Calu3 (cell line): ENCODE measurements at places on chromosomes 16 and 17. TPM values are rescaled to one million over a fixed set of nuclear protein-coding genes. Genes with fewer than 3 reads are reported as not detected.

DNA sequence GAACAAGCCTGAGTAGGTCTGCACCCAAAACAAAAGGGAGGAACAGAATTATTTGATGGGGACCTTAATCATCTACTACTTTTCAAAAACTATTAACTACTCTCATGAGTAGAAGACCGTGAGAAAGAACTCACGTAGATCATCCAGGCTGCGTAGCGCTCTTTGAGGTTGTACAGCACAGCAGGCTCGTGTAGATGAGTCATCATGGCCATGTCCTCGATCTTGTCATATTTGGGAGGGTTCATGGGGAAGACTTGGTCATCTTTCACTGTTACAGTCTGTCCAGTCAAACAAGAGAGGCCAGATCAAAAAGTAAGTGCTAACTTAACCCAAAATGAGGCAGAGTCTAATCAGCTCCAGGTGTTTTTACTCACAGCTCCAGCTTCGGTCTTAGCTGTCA lies 2.3 kb downstream of the MYH1 start:
- H3K27ac ChIP-seq: no peak overlapping the region
- no peaks in the 10 kb centered on the region for H3K27me3 ChIP-seq

GRCh38 chr17:55264645-55265298 lies at the start of gene HLF:
HLF (plus strand) TSS chr17:55264960; CDS start chr17:55265485, 525 bp downstream.
- H3K27me3 ChIP-seq: peaks cover 35% of the 10 kb centered on the region
- peaks cover 7% of the 10 kb centered on the region for H3K36me3 ChIP-seq
- H3K4me1 ChIP-seq: no peaks in the 10 kb centered on the region
- peak; percentile 75 for DNase-seq
- H3K4me3 ChIP-seq: peak within 1 kb of the TSS; percentile 64

DNA sequence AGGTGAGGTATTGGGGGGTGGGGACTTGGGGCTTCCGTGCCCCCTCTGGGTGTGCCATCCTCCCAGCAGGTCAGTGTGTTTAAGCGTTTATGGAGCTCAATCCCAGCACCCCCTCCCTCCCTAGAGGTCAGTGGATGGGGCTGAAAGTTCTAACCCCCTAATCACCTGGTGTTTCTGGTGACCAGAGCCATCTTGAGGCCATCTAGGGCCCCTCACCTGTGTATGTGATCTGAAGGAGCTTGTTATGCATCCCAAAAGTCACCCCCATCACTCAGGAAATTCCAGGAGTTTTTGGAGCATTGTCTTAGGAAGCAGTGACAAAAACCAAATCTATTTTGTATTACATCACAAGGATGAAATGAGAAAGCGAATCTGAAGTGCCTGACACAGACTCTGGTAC lies 67.8 kb upstream of the NOL11 start:
- no peak for DNase-seq
- H3K27ac ChIP-seq: no peak overlapping the region
- no peaks in the 10 kb centered on the region for H3K27me3 ChIP-seq

MRC2 gene
- total RNA-seq: 2.3 and 2.6 TPM in 2 replicates

DNA sequence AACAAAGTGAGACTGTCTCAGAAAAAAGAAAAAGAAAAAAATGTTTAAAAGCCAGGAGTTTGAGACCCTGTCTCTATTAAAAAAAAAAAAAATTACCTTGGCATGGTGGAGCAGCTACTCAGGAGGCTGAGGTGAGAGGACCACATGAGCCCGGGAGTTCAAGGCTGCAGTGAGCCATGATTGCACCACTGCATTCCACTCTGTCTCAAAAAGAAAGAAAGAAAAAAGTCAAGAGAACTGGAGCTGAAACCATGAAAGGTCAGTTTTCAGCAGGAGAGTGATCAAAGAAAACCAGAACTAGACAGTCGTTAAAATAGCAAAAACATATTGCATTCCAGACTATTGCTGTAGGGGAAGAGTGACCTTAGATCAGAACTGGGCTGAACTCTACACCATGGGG lies 8.8 kb downstream of the QPRT start:
- peaks cover 4% of the 10 kb centered on the region for H3K36me3 ChIP-seq
- H3K4me3 ChIP-seq: no peak overlapping the region
- peaks cover 9% of the 10 kb centered on the region for H3K4me1 ChIP-seq
- DNase-seq: no peak
- no peak overlapping the region for H3K27ac ChIP-seq
- no peaks in the 10 kb centered on the region for H3K27me3 ChIP-seq
